Right renal cortex interstitium (tissue), 3 donors: ENCODE measurements at places on chromosomes 7 and 10. TPM values are rescaled to one million over a fixed set of nuclear protein-coding genes. Genes with fewer than 3 reads are reported as not detected.

Gene STAG3
- polyA plus RNA-seq: 9.2 TPM

Gene KLLN
- 1.7 TPM for polyA plus RNA-seq

Gene GRIFIN
- polyA plus RNA-seq: not detected

Gene ESYT2
- 48.0 TPM for polyA plus RNA-seq

Gene LDB3
- 1.7 TPM for polyA plus RNA-seq

DNA sequence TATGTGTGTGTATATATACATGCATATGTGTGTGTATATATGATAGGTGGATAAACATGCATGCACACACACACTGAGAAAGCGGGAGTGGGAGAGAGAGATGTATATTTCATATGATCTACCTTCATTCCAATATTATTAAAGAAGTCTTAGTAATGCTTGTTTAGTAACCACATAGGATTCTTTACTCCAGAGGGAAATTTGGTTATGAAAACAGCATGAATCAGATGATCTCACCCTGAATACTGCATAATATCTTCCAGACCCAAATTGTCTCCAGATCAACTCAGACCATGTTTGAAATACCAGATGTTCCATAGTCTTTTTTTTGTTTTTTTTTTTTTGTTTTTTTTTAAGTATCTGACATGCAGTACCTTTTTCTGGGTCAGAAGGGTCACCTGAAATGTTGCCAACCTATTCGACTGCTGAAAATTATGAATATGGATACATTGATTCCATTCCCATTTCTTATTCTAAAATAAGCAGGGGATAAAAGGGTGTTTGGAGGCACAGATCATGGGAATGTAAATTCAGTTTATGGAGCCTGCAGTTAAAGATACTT is 17.4 kb downstream of the TES start:
- no peak for DNase-seq

GRCh38 chr10:129605266-129605985 is 138.4 kb downstream of the MGMT start:
- no peak for DNase-seq

DNA sequence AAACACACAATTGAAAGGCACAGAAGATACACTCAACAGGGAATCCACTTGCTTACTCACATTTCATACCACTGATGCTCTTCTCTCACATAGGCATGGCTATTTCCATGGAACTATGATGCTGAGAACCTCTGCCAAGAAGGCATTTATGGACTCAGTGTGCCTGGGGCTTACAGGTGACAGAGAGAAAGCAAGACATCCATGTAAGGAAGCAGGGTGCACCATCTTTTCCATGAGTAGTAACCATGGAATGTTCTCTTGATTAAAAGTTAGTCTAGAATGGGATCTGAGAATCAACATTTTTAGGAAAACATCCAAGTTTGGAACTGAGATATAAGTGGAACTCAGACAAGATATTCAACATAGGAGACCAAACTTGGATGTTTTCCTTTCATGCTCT is 52.5 kb upstream of the MACC1 start:
- no peak for DNase-seq

DNA sequence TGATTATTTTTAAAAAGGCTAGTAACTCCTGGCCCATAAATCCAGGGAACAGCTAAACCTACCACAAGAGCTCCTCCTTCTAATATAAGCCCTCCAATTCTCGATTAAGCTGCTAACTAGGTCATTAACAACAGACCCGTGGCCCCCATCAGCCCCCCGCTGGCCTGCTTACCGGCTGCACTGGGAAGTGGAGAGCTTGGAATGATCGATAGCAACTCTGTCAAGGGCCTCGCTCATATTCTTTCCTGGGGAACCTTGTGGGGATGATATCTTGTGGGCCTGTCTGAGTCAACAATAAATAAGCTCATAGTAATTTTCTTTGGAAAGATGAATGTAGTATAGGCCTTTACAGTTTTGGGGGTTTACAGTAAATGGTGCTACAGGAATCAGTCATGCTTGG is 353.5 kb downstream of the TCERG1L start:
- DNase-seq: no peak

GRCh38 chr10:21912625-21913024 is 90.9 kb downstream of the DNAJC1 start:
- no peak for DNase-seq

DNA sequence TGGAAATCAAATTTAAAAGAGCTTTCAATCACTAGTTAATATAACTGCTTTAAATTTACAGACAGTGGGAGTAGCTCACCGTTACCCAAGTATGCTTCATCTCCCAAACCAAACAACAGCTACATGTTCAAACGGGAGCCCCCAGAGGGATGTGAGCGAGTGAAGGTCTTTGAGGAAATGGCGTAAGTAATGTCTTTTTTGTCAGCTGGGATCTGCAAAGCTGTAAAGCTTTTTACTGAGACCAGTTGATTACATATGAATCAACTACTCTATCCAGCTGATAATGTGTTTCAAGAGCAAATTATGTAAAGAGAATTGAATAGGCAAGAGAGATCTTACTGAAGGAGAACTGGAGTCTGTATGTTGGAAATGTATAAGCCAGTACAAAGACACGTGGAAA is 116.2 kb downstream of the GLCCI1 start:
- DNase-seq: no peak

DNA sequence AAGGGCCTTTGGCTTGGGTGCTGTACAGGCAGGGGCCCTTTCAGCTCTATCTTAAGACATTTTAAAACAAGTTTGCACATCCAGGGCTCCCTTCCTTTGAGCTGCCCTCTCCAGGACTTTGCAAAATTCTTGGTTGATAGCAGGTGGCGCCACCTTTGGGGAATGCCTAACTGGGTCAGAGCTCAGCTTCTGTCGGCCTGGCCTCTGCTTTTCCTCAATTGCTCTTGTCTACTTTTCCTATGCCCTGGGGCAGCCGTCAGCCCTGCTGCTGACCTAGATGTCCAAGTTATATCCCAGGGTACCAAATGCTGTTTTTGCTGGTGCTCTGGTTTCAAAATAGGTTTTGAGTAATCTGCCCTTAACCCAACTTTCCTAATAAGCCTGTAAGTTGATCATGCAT is 65.8 kb downstream of the APBB1IP start:
- no peak for DNase-seq

GRCh38 chr7:157301610-157302120 is 35.1 kb upstream of the DNAJB6 start:
- DNase-seq: no peak
